ENCODE measurements at places on chromosomes 3 and 15.

- no peak for DNase-seq
Measured at GRCh38 chr15:43286074-43286473, 19.3 kb upstream of the TGM5 start.

DNA sequence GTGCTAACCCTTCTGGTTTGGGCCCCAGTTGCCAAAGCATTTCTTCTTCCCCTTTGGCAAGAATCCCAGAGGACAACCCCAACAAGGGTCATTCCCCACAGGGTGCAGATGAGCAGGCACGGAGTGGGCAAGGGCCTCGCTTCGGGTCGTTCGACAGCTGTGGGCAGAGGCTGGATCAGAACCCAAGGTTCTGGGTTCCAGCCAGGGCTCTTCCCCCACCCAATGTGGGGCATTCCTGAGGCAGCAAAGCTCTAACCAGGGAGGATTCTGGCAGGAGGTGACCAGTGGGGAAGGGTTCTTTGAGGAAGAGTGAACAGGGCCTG lies 48.3 kb downstream of the CYP11A1 start:
- no peak for DNase-seq

DNA sequence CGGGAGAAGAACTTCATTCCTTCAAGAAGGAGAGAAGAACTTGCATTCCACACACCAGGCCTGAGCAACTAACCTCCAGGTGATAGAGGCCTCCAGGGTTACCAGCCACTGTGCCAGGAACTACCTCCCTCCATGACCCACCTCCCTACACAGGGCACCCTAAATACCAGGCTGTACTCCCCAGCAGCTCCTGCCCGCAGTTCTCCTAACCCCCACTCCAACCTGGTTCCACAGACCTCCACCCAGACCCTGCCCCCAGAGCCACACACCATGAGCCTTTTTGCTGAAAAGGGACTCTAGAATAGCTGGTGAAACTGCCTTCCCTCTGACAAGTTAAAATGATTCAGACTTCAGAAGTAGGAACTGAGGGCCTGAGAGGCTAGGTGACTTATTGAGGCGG lies 8.2 kb downstream of the IGDCC3 start:
- DNase-seq = no peak

DNA sequence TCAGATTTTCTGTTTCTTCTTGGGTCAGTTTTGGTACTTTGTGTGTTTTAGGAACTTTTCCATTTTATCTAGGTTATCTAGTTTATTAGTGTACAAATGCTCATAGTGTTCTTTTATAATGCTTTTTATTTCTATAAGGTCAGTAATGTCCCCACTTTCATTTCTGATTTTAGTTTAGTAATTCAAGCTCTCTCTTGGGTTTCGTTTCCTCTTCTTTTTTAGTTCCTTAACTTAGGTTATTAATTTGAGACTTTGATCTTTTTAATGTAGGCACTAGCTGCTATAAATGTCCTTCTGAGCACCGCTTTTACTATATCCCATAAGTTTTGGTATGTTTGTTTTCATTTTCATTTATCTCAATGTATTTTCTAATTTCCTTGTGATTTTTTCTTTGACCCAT lies 27.0 kb upstream of the CD200R1L start:
- DNase-seq = no peak

- no peak for DNase-seq
Measured at GRCh38 chr3:157913741-157914150, 192.5 kb downstream of the SHOX2 start.

GRCh38 chr3:30333903-30334302 lies 272.5 kb upstream of the TGFBR2 start:
- no peak for DNase-seq

- DNase-seq = no peak
Measured at GRCh38 chr15:87118846-87119245, 1039.2 kb downstream of the AGBL1 start.

GRCh38 chr15:85496551-85497171 lies 116.3 kb downstream of the AKAP13 start:
- no peak for DNase-seq

DNA sequence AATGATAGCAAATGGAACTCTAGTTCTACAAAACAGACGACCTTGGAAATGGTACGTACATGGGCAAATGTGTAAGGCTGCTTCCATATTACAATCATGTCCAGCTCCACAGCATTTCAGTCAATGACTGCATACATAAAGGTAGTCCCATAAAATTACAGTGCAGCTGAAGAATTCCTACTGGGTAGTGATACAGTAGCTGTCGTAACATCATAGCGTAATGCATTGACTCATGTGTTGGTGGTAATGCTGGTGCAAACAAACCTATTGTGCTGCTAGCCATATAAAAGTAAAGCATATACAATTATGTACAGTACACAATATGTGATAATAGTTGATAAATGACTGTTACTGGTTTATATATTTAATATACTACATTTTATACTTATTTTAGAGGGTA lies 18.5 kb downstream of the TTC23 start:
- no peak for DNase-seq

GRCh38 chr15:42427429-42428223 lies 63.3 kb downstream of the ZNF106 start:
- no peak for DNase-seq

DNA sequence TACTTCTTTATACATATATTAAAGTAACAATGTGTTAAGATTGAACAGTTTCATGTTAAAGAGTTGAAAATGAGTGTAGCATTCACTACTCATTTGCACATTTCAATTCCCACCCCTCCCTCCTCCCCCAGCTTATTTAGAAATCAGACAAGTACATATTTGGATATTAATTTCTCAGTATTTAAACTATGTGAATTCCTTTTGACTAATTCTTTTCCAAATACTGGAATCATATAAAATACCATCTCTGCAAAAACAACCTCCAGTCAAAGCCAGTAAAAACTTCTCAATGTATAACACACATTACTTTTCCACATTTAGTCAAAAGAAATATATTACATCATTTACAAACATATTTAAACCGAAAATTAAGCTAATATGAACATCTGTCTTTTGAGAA lies 25.5 kb upstream of the SHC4 start:
- no peak for DNase-seq

GRCh38 chr15:92452143-92452542 lies 58.5 kb downstream of the ST8SIA2 start:
- no peak for DNase-seq

- no peak for DNase-seq
Measured at GRCh38 chr15:79031821-79032220, 58.8 kb downstream of the RASGRF1 start.

GRCh38 chr3:102036017-102036416 lies 186.7 kb downstream of the NFKBIZ start:
- no peak for DNase-seq

Measured in CD4-positive, alpha-beta T cell treated with Interleukin-1 beta for 1 hour (primary cell).